ENCODE measurements at places on chromosomes 11 and 22.

DNA sequence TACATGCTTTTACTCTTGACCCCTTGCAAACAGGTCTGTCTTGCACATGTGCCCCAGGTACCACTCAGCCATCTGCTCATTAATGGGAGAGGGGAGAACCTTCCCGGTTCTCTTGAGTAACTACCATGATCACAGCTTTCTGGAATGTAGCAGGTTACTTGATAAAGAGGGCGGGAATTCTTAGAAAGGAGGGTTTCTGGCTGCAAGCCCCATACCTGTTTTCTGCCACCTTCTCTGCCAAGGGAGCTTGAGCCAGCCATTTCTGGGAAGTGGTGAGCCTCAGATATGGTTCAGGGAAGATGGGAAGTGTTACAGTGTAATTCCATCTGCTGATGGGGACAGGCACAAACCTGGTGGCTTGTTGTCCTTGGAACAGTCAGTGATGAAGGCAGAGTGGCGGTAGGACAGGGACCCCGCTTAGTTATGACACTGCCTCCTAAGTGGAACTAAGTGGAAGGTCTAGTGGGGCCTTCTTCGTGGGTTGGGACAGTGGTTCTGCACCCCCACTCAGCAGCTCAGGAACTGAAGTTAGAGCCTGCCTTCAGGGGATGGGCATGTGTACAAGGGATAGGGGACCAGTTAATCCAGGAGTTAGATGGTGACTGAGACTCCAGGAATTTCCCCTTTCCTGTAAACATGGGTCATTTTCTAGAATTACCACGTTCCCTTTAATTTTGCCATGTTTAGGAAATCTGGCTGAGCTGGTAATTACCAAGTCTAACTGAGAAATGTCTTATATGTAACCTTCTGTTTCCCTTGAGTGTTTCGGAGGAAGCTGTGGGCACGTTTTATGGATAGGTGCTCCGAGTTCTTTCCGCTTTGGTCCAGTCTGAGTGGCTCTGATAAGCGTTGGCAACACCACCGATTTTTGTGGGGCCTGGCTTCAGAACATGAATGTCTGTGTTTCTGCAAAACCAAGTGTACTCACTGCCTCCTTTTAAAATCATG lies 35.3 kb downstream of the BCR start:
- no peak for DNase-seq

GRCh38 chr22:26050079-26050478 lies 119.2 kb upstream of the SEZ6L start:
- no peak for DNase-seq

- no peak for DNase-seq
Observed at GRCh38 chr11:119347242-119347641, 737 bp upstream of the MFRP start.

DNA sequence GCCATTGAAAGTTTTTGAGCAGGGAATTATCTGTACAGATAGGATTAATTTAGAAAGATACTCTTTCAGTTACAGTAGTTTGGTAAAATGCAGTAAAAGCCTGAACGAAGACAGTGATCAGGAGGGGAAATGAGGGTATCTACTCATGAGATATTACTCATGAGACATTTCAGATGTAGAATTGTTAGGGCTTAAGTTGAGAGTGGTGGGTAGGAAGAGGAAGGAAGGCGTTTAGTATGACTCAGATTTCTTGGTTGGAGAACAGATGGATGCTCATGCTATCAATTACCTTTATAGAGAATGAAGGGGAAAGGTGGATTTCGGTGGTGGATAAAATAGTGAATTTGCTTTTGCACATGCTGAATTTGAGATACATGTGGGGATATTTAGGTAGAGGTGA lies 15.8 kb downstream of the CCDC81 start:
- DNase-seq, result no peak

- DNase-seq, result no peak
Observed at GRCh38 chr11:120704256-120704750, 192.8 kb downstream of the GRIK4 start.

DNA sequence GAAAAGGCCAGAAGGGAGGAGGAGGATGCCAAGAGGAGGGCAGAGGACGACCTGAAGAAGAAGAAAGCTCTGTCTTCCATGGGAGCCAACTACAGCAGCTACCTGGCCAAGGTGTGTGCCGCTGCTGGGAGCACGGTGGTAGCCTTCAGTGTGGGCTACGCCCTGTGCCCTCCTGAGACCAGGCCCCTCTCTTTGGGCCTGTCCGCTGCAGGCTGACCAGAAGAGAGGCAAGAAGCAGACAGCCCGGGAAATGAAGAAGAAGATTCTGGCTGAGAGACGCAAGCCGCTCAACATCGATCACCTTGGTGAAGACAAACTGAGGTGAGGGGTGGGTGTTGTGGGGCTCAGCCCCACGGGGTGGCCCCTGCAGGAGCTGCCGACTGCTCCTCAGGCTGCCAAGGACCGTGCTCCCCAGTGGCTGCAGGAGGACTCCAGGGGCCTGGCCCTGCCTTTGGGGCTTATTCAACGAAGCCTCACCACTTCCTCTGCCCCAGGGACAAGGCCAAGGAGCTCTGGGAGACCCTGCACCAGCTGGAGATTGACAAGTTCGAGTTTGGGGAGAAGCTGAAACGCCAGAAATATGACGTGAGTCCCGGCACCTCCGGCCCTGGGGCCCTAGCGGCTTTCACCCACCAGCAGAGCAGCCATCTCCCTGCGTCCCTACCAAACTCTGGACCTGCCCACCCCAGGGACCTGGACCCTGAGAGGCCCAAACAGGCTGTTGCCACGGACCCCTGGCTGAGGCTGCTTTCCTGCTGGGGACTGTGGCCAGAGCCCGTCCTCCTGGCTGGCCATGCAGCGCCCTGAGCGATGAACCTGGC lies 12.6 kb upstream of the MRPL23 start:
- no peak for DNase-seq

- no peak for DNase-seq
Observed at GRCh38 chr11:24903555-24903954, 406.7 kb downstream of the LUZP2 start.
